ENCODE measurements at places on chromosomes 12 and 14.
A peak's percentile ranks its signal among the peaks of the same experiment; 100 is the strongest.

DNA sequence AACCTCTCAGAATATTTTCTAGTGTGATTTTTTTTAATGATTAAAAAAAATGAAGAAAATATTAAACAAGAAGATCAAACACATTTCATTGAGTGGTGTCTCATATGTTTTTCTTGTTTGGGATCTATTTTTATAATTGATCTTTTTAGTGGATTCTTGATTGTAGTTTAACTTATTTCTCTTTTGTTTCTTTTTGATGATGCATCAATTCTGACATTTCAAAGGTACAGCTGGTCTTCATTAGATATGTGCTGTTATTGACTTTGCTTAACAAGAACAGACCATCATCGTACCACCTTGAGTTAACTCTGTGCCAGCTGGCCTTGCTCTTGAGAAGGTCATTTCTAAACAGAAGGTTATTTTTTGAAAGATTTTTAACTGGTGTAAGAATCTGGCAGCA, 45.8 kb upstream of the FGD4 start:
- no peak for DNase-seq

GRCh38 chr12:49111206-49111605, 559 bp upstream of the LMBR1L start:
- DNase-seq, result no peak

- no peak for DNase-seq
Observed at GRCh38 chr14:49997991-49998390, 105.1 kb downstream of the ARF6 start.

- no peak for DNase-seq
Observed at GRCh38 chr12:57741844-57742738, 2.7 kb upstream of the TSPAN31 start.

DNA sequence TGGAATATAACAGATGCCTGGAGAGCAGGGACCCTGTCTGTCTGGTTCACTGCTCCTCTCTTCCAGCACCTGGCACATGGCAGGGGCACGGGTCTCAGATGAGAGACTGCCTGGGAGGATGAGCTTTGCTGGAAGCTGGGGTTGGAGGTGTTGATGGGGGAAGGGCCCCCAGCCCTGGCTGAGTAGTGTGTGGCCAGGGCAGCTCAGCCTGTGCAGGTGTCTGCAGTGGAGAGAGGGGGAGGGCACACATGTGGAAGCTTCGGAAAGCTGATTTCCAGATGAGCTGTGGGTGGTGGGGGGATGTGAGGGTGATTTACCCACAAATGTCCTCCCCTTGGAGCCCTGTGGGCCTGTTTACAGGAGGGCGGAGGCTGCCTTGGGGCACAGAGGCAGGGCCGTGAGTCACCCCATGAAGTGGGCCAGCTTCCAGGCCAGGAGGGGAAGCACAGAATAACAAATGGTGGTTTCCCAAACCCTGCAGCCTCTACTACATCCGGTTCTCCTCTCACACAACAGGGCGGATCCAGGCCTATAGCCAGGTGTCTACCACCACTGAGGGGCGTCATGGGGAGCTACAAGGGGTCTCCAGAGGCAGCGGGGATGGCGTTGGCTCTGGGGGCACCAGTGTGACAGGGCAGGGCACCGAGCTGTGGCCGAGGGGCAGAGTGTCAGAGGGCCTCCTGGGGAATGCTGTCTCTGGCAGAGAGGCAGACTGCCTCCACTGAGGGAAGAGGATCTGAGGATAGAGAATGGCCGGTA, 11.0 kb downstream of the KRT7 start:
- DNase-seq, result peak; percentile 65

DNA sequence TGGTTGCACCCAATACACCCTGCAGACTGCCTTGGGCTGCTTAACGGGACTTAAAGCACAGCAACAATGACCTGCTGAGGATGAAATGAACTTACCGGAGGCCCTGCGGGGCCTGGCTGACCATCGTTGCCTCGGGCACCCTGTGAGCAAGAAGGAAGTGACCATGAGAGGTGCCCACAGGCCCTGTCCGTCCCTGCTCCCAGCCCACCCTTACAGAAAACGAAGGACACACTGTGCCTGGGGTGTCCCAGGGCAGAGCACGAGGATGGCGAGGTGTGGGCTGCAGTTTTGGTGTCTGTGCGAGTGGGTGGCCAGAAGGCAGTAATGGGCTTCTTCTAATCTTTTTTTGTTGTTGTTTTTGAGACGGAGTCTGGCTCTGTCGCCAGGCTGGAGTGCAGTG, 14.6 kb downstream of the COL2A1 start:
- DNase-seq, result no peak

DNA sequence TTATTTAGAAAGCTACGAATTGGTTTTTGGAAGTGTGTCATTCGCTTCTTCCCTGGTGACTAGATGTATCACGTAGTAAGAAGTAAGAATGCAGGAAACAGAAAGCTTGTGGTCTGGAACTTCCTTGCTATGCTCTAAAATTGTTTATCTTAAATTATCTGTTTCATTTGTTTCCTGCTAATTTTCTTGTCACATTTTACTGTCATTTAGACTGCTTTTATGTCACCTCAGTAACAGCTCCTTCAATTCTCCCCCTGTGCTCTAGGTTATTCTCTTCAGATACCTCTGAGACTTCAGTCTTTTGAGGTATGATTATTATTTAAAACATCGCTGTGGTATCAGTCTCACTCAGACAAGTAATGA, 699 bp upstream of the CD69 start:
- no peak for DNase-seq

GRCh38 chr12:106227641-106228319, 20.0 kb downstream of the CKAP4 start:
- no peak for DNase-seq

DNA sequence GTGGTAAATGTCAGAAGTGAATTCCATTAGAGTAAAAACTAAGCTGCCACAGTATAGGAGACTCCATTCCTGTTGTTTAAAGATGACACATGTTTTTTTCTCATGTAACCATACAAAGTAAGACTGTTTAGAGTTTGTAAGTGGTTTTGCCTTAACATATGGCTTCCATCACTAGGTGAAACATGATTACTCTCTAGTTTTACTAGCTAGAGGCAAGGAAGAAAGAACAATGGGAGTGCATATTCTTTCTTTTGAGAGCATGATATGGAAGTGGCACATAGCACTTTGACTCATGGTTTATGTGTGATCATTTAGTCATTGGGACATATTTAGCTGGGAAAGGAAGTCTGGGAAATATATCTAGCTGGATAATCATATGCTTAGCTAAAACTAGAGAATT, 7.7 kb downstream of the ATF7IP start:
- peak; percentile 61 for DNase-seq

DNA sequence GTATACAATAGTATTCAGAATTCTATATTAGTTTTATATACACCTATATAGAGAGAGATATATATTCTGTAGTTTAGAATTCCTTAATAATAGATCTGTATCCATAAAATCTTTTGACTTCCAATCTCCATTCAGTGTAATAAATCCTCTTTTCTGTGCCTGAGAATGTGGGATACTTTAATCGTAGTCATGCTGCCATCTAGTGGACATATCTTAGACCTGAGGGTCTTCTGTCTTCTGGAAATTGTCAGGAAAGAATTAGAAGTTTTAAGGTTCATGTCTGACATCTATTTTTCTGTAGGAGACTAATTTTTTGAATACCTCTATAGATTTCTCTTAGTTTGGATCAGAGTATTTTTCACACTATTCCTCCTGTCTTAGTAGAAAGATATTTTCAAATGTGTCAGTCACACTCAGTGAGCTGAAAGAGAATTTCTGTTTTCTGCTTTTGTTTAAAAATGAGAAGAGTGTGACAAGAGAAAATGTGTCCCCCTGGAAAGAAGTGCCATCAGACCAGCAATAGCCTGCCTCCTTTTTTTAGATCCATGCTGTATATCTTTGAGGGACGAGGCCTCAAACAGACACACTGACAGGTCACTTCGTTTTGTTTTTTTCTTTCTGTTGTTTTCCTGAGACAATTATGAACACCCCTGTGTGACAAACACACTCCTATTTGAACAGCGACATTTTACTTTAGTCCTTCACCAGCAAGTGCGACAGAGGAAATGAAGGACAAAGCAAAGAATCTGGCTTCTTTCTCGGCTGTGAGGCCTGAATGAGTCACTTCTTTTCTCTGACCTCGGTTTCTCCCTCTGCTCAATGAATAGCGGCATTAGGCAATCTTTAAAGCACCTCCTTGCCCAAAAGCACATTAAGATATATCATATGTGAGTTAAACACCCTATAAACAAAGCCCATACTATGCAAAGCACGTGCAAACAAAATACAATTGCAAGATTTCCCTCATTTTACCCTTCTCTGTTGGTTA, 96.3 kb downstream of the GALC start:
- DNase-seq, result peak; percentile 36

DNA sequence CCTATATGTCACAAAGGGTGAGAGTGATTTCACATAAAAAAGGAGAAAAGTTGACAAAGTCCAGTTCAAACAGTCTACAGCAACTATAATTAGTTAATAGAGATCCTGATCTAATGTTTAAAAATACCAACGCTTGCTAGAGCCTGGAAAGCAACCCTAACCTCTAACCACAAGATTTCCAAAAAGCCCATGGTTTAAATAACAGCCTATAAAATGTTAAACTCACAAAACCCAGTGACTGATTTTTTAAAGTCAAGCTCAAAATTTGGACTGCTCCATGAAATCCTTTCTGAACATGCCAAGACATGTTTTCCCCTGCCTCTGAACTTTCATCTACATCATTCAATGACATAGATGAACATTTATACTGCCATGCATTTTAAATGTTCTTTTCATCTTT, 81.6 kb downstream of the PLEKHG7 start:
- no peak for DNase-seq

GRCh38 chr14:36344211-36344610, 23.8 kb upstream of the MBIP start:
- no peak for DNase-seq

- DNase-seq, result no peak
Observed at GRCh38 chr12:56080556-56081138, 682 bp downstream of the ERBB3 start.

DNA sequence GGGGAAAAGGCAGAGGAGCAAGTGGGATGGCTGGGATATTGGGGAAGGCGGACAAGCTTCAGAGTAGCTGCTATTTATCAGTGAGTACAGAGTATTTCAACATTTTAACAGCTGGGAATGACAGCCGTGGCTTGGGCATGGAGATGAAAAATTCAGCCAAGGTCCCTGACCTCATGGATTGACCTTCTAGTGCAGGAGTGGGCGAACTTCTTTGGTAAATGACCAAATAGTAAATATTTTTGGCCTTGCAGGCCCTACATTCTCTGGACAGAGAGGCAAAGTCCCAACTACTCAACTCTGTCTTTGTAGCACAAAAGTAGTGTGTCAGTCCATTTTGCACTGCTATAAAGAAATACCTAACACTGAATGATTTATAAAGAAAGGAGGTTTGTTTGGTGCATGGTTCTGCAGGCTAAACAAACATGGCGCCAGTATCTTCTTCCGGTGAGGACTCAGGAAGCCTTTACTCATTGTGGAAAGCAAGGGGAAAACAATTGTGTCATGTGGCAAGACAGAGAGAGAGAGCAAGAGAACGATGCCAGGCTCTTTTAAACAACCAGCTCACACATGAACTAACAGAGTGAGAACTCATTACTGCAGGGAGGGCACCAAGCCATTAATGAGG, 33.6 kb downstream of the TMEM233 start:
- no peak for DNase-seq

DNA sequence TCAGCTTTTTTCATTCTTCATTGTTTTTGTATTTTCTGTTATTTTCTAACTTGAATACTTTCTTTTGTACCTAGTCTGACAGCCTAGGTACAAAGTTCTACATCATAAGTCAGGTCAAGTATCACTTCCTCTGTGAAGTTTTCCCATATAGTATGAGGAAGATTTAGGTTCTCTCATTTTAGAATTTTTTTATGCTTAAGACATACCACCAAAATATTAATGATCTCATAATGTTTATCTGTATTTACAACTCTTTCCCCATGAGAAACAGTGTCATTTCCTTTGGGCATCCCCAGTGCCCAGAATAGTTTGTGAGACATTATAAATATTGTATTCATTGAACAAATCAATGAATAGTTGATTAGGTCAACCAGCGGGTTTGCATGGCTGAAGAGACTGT, 3.1 kb upstream of the ATF7IP start:
- no peak for DNase-seq

DNA sequence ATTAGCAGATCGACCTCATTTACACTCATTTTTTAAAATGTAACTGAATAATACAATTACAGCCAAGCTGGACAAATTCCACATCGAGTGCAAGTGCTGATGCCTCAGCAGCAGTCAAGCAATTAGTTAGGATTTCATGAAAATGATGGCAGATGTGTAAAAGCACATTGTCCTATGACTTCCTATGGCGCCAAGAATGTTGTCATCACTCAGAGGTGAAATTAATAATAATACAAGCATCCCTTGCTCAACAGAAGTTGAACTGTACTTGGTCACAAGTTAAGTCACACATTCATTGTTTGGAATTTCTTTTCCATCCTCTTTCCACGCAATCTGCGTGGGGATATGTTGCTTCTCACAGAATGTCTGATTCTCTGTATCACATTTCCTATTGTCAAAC, 117.3 kb downstream of the GTF2A1 start:
- DNase-seq, result no peak

DNA sequence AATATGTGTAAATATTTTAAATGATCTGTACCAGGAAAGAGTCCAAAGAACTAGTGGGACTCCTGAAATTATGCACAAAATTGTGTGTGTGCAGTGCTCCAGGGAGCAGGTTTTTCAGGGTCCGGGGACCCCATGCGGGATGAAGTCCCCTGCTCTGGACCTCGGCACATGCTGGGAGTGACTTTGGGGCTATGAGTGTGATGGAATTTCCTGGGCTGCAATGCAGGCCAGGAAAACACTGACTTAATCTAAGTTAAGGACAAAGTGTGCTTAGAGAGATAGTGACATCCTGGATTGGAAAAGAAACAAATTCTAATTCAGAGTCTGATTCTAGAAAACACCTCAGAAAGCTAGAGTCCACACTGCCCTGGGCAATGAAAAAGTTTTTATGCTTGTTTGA, 6.2 kb upstream of the MYH6 start:
- no peak for DNase-seq

GRCh38 chr12:40325349-40325960, 100.7 kb downstream of the LRRK2 start:
- no peak for DNase-seq

DNA sequence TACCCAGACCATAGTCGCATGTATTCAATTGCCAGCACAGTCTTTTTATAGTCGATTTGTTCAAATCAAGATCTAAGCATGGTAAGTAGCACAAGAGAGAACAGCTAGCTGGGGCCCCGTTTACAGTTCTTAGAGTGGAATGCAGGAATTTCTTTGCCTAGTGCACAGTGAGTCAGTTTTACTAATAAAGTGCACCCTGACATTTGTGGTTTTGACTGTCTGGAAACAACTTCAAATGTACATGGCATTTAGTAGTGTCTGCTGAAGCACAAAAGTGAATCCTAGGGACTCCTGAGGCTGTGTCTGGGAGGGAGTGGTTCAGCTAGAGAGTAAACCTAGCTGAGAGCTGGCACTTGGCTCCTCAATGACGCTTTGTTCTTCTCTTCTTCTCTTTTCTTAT, 64.9 kb downstream of the TMX1 start:
- DNase-seq, result peak; percentile 80

DNA sequence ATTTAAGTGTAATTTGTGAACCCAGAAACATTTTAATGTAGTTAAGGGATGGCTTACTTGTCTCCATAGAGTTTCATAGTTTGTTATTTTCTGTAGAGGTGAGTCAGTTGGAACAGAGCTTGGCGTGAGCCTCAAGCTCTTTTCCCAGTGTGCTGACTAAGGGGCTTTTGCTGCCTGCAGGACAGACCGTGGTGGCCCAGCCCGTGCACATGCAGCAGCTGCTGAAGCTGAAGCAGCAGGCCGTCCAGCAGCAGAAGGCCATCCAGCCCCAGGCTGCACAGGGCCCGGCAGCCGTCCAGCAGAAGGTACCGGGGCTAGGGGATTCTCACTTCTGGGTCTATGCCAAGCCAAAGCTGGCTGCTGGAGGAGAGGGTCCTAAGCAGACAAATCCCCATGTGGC, 76.9 kb downstream of the DDX51 start:
- no peak for DNase-seq
